Mesenteric fat pad (tissue), 1 donor: ENCODE measurements at places on chromosomes 12 and 14.

GRCh38 chr14:22231018-22231417 lies 358.0 kb downstream of the DAD1 start:
- DNase-seq: no peak

- no peak for DNase-seq
These were observed 51.2 kb downstream of the DRAM1 start for GRCh38 chr12:101928556-101928955.

- no peak for DNase-seq
These were observed 11.4 kb downstream of the SLC7A8 start for GRCh38 chr14:23172096-23172495.

- DNase-seq: no peak
These were observed 48.2 kb upstream of the LRFN5 start for GRCh38 chr14:41558490-41558889.

DNA sequence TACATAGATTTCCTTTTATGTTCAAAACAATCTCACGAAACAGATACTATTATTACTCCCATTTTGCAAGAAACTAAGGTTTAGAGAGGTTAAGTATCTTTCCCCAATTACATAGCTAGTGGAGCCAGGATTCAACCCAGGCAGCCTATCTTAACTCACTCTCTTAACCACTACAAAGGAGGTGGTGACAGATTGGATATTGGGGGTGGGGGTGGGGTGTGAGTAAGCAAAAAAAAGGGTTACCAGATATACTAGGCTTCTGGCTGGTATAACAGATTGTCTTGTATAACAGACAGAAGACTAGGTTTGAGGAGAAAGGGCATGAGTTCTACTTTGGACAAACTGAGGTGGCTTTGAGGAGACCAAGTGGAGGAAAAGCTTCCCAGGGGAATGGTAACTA lies 2.1 kb downstream of the GMFB start:
- no peak for DNase-seq

DNA sequence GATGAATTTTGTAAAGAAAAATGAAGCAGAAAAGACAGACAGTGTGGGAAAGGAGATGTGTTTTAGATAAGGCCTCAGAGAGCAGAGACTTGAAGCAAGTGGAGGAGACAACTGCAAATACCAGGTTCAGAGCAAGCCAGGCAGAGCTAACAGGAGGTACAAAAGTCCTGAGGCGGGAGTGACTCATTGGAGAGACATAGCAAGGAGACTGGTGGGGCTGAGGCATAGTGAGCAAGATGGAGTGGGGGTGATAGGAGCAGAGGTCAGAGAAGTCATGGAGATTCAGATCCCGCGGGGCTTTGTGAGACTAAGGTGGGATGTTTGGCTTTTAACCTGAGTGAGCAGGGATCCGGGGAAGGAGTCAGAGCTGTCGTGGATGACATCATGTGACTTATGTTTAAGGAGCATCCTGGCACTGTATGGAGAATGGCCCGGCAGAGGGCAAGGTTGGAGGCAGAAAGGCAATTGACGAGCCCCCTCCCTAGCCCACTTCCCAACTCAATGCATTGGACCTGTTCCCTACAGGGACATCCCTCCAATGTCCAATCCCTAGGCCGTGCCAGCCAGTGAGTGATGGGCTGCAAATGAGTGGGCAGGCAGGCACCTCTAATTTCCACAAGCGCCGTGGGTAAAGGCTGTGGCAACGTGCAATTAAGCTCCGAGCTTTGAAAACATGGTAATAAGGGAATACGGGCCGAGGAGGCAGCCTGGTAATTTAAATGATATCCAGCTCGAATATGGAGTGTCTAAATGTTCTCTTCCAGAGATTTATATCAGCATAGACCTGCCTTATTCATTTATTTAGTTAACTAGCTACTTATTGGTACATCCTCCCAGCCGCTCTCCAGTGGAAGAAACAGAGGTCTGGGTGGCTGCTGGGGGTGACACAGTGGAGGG lies 206.8 kb upstream of the LHX5 start:
- DNase-seq: no peak

- no peak for DNase-seq
These were observed 14.5 kb downstream of the CYP46A1 start for GRCh38 chr14:99698642-99699041.
